Activated T-helper 9 cell treated with anti-CD3 and anti-CD28 coated beads, Interleukin-2, amount 50 U/mL, for 16 hours (primary cell): ENCODE measurements at places on chromosomes 11 and 22.

GRCh38 chr11:121131656-121132055, 30.6 kb downstream of the TECTA start:
- DNase-seq: no peak

- DNase-seq: no peak
Measured at GRCh38 chr22:48782811-48783511, 1044.7 kb downstream of the BRD1 start.

- no peak for DNase-seq
Measured at GRCh38 chr11:46914363-46914762, 4.0 kb downstream of the LRP4 start.

- DNase-seq: no peak
Measured at GRCh38 chr11:19194620-19195308, 7.0 kb downstream of the CSRP3 start.

- no peak for DNase-seq
Measured at GRCh38 chr11:19605520-19606371, 106.9 kb upstream of the NAV2 start.

DNA sequence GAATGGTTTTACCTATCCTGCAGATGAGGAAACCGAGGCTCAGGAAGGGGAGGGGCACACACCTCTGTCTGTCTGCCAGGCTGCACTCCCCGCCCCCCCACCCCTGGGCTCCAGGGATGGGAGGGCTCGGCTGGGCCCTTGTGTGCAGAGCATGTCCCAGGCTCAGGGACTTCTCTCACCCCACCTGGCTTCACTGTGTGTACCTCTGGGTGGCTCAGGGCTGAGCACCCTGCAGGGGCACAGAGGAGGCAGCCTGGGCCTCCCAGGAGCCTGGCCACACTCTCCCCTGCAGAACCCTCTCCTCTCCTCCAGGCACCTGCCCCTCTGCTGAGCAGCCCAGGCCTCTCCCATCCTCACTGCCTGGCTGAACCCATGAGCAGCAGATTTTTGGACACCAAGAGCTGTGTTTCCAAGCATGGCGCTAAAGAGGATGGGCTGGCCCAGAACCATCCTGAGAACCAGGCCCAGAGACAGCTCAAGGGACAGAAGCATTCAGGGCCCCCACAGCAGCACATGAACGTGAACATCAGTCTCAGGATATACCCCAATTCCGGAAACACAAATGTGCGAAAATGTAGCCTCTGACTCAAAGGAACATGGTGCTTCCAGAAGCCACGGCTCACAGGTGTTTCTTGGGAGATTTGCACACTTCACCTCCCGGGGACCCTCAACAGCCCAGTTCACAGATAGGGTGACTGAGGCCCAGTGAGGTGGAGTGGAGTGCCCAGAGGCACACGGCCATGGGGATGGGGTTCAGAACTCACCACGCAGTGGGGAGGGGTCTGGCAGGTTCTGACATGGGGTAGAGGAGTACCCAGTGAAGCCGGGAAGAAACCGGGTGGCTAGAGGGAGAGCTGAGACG, 10.5 kb downstream of the EMID1 start:
- no peak for DNase-seq

GRCh38 chr11:43925063-43925931, 17.1 kb upstream of the C11orf96 start:
- DNase-seq: no peak

DNA sequence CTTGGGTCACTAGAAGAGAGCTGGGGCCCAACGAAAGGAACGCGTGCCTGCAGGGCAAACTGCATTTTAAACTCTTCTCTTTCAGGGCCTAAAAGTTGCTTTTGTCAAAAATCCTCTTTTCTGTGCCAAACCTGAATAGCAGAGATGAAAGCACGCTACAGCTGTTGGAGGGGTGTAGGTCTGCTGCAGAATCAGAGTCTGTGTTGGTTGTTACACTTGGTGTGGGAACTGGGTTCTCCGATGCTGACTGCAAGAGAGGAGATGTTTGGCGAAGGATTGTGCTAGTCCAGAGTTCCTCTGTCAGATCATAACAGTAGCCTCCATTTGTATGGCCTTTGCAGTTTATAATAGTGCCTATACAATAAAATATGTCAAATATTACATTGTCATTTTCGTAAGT, 41.8 kb downstream of the BARX2 start:
- no peak for DNase-seq

DNA sequence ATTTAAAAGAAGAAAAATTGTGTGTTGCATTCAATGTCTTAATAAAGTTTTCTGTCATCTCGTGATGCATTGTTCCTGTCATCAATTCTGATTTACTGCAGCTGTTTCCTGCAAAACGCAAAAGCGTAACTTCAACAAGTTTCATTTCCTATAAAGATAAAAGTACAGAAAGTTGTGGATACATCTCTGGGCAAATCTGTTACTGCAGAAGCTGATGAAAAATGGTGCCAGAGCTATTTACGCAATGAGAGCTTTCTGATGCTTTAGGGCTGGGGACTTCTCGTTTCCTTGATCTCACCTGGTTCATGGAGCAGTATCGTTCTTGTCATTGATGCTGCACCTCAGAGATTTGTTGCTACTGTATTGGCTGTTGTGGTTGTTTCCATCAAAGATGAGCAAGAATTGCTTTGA, 15.5 kb upstream of the MS4A12 start:
- no peak for DNase-seq

- no peak for DNase-seq
Measured at GRCh38 chr11:93560199-93560932, 17.2 kb upstream of the SMCO4 start.

DNA sequence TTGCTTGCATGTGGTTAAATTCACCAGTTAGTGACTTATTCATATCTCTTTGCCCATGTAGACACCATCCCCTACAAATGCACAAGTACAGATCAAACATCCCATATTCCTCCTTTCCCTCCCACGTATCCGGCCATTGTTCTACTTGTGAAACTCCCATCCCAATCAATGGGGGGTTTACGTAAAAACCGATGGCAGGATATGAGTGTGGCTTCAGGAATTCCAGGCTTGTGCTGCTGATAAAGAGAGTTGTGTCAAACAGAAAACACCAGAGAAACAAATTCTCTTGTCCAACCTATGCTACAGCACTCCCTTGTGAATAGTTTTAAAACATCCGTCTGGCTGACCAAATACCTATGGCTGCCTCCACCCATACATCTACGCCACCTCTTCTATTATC, 15.5 kb downstream of the FLI1 start:
- no peak for DNase-seq

GRCh38 chr11:72723508-72723907, 28.7 kb downstream of the ARAP1 start:
- DNase-seq: no peak

- DNase-seq: no peak
Measured at GRCh38 chr11:45621588-45621987, 43.8 kb downstream of the CHST1 start.

- DNase-seq: no peak
Measured at GRCh38 chr11:61416941-61417340, 12.8 kb downstream of the CPSF7 start.

DNA sequence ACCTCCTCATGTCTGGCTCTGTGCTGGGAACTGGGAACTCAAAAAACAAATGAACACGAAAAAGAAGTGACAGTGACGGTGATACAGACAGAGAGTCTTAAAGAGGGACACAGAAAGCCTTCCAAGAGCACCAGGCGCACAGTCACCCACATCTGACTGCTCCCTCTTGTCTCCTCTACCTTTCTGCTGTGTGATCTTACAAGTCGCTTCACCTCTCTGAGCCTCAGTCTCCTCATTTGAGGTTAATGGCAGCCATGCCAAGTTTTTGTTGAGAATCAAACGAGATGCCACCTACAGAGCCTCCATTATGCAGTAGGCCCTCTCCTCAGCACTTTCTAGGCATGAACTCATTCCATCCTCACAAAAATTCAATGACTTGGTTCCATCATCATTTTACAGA, 3.7 kb downstream of the LRRC32 start:
- DNase-seq: no peak

DNA sequence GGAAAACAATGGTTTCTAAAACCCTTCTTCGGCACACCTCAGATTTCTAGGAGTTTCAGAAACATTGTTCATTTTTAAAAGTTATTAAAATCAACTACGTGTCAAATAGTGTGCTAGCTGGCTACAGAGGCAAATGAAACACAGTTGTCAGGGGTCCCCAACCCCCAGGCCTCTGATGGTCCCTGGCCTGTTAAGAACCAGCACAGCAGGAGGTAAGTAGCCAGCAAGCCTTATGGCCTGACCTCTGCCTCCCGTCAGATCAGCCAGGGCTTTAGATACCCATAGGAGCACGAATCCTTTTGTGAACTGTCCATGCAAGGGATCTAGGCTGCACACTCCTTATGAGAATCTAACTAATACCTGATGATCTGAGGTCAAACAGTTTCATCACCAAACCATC, 648.2 kb downstream of the FAM181B start:
- no peak for DNase-seq

DNA sequence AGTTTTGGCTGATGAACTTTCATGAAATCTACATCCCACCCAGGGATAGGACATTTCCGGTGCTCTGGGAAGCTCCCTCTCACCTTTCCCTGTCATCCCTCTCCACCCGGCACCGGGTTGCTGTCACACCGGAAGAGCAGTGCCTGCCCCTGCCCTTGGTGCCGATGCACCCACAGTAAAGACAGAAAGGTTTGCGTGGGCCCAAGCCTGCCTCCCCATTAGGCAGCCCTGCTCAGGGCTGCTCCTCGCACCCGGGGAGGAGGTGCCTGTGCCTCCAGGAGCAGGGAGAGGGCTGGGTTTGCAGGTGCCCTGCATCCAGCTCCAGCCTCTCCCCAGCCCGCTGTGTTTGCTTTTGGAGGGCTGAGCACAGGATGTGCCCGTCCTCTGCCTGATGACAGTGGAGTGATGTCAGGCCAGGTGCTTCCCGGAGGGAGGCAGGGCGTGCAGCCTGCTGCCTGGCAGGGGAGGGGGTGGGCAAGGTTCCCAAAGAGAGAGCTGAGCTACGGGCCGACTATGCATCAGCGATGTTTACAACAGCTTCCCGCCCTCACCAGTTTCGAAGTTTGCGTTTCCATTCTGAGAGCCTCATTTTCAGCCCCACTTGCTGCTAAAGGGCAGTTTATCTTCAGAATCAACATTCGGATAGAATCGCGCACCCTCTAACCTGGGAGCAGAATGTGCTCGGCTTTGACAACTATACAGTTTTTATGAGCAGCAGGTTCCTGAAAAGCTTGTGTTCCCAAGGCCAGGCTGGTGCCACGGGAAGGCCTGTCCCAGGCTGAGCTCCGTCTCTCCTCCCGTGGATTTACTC, 83.2 kb upstream of the CLDN5 start:
- no peak for DNase-seq
